Activated T-cell treated with anti-CD3 and anti-CD28 coated beads, Interleukin-2, amount 50 U/mL, for 72 hours (primary cell): ENCODE measurements at places on chromosomes 3 and 15. TPM values are rescaled to one million over a fixed set of nuclear protein-coding genes. Genes with fewer than 3 reads are reported as not detected.

SKOR1 gene
- total RNA-seq = 0.95 TPM

FBN1 gene
- total RNA-seq = 0.50 TPM

LEKR1 gene
- 1.0 TPM for total RNA-seq

HRG gene
- total RNA-seq = not detected

RTP4 gene
- 3.4 TPM for total RNA-seq

VEPH1 gene
- not detected for total RNA-seq

OR4F15 gene
- total RNA-seq = not detected

TEX55 gene
- not detected for total RNA-seq

LINGO1 gene
- 0.17 TPM for total RNA-seq

SIDT1 gene
- 21.3 TPM for total RNA-seq

SLCO3A1 gene
- total RNA-seq = 13.6 TPM

GRCh38 chr3:178001670-178002101 lies 534.5 kb upstream of the KCNMB2 start:
- H3K27ac ChIP-seq = peak overlapping the region; percentile 28
- no peaks in the 10 kb centered on the region for H3K27me3 ChIP-seq
- peak; percentile 51 for DNase-seq
- H3K4me1 ChIP-seq = peaks cover 54% of the 10 kb centered on the region
- H3K36me3 ChIP-seq = peaks cover 30% of the 10 kb centered on the region

DNA sequence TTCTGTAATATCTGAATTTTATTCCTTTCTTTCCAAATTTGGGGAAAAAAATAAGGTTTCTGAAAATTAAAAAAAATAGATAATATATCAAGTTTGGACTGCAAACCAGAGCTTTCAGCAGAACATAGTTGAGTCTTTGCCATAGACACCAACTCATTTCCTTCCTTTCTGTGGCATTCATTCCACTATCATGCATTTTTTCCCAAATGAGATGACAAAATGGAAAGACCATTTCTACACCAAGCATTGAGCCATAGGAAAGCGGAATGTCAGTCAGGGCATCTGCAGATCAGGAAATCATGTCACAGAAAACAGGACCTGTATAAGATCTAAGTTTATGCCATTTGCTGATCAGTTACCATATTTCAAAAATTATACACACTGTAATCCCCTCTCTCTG lies 333.3 kb upstream of the THBS1 start:
- H3K36me3 ChIP-seq = no peaks in the 10 kb centered on the region
- H3K4me1 ChIP-seq = peaks cover 25% of the 10 kb centered on the region
- no peak for DNase-seq
- no peak overlapping the region for H3K27ac ChIP-seq
- H3K27me3 ChIP-seq = peaks cover 5% of the 10 kb centered on the region
- no peak overlapping the region for H3K4me3 ChIP-seq

DNA sequence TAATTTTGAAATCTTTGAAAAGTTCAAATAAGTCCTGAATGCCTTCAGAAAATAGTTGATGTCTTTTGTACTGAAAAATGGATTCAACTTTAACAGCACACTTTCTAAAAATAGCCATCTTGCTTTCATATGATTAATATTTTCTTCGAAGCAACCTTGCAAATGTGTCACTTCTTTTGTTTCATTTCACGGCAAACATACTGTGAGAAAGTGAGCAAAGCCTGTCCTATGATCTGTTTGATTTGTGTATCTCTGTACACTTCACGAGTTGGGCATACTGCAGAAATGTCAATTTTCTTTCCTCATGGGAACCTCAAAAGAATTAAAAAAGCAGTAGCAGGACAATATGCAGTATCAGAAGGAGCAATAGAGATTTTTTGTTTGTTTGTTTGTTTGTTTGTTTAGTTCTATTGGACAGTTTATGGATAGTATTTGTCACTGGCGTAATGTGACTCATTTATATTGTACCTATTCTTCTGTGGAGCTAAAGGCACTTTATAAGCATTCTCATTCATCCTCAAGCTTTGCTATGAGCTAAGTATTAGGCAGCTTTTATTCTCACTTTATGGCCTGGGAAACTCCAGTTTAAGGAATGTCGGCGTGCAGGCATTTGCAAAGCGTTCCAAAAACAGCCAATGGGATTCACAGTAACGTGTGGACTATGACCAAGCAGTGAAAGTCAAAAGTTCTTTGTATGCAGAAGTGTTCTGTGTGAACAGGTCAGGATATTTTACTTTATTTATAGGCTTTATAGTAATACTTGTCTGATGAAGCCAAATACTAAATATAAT lies 572.0 kb downstream of the NAALADL2 start:
- no peak for DNase-seq
- H3K27me3 ChIP-seq = no peaks in the 10 kb centered on the region
- no peaks in the 10 kb centered on the region for H3K36me3 ChIP-seq
- H3K4me3 ChIP-seq = no peak overlapping the region
- H3K4me1 ChIP-seq = no peaks in the 10 kb centered on the region
- no peak overlapping the region for H3K27ac ChIP-seq

GRCh38 chr3:139537361-139537760 lies 2.2 kb downstream of the RBP1 start:
- peaks cover 58% of the 10 kb centered on the region for H3K27me3 ChIP-seq
- H3K27ac ChIP-seq = no peak overlapping the region

DNA sequence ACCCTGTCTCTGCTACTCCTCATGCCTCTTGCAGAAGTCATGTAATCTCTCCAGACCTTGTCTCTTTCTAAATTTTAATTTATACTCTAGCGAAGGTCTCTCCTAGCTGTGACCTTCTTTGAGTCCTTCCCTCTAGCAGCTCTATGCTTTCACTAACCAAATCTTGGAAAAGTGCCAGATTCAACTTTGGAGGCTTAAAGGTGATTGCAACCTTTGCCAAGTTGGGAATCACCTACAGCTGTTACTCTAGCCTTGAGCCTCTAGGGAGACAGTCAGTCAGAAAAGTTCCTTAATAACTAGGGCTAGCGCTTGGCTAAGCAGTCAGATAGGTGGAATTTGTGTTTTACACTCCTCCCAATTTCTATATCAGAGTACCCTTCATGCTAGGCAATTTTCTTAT lies 46.1 kb upstream of the ABI3BP start:
- no peaks in the 10 kb centered on the region for H3K4me1 ChIP-seq
- no peak overlapping the region for H3K4me3 ChIP-seq
- no peak overlapping the region for H3K27ac ChIP-seq

GRCh38 chr3:72044231-72044855 lies 259.4 kb upstream of the PROK2 start:
- H3K4me1 ChIP-seq = peaks cover 7% of the 10 kb centered on the region
- H3K36me3 ChIP-seq = no peaks in the 10 kb centered on the region
- H3K4me3 ChIP-seq = no peak overlapping the region
- H3K27me3 ChIP-seq = peaks cover 27% of the 10 kb centered on the region
- no peak overlapping the region for H3K27ac ChIP-seq
- DNase-seq = no peak

- H3K4me1 ChIP-seq = no peaks in the 10 kb centered on the region
- no peak for DNase-seq
- peaks cover 22% of the 10 kb centered on the region for H3K27me3 ChIP-seq
- H3K36me3 ChIP-seq = no peaks in the 10 kb centered on the region
- H3K4me3 ChIP-seq = no peak overlapping the region
- no peak overlapping the region for H3K27ac ChIP-seq
Measured at GRCh38 chr3:87370007-87370406, 93.6 kb upstream of the POU1F1 start.

- no peak overlapping the region for H3K27ac ChIP-seq
- H3K27me3 ChIP-seq = peaks cover 8% of the 10 kb centered on the region
- no peak for DNase-seq
- H3K4me1 ChIP-seq = no peaks in the 10 kb centered on the region
Measured at GRCh38 chr3:189188466-189188865, 16.7 kb downstream of the TPRG1 start.

GRCh38 chr15:85941186-85941855 lies 138.3 kb upstream of the AGBL1 start:
- H3K36me3 ChIP-seq = no peaks in the 10 kb centered on the region
- DNase-seq = no peak
- H3K27me3 ChIP-seq = peaks cover 2% of the 10 kb centered on the region

DNA sequence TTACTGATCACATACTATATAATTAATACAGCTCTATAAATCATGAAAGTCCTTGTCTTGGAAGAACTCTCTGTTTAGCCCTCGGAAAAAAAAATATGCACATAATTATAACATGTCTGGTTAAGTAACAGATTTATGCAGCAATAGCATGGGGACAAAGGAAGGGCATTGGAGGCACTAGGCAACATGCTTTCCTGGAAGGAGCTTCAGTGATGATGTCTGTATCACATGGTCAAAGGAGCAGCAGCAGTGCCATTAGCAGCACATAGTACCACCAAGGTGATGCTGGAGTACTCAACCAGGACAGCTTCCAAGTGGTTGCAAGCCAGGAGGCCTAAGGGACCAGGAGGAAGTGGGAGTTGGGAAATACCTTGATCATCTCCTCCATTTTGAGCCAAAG lies 36.3 kb upstream of the PHLDB2 start:
- no peak overlapping the region for H3K27ac ChIP-seq
- no peaks in the 10 kb centered on the region for H3K4me1 ChIP-seq
- H3K36me3 ChIP-seq = no peaks in the 10 kb centered on the region
- H3K27me3 ChIP-seq = no peaks in the 10 kb centered on the region
- no peak for DNase-seq
- H3K4me3 ChIP-seq = no peak overlapping the region

DNA sequence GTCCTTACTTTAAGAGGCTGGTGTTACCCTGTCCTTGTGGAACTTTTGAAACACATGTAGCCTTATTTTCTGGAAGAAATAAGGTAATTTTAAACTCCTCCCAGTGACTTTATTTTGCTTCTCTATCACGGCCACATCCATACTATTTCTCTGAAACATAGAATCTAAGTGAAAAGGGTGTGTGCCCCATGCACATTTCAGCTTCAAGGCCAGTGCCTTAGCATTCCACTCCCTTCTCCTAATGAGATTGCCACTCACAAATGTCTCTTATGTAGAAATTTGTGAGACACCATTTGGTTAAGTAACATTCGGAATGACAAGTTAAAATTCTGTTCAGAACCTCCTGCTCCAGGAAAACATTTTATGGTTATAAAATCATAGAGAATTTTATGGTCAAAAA lies 562.7 kb downstream of the TUSC7 start:
- no peaks in the 10 kb centered on the region for H3K36me3 ChIP-seq
- no peaks in the 10 kb centered on the region for H3K4me1 ChIP-seq
- no peak overlapping the region for H3K27ac ChIP-seq
- H3K27me3 ChIP-seq = no peaks in the 10 kb centered on the region

GRCh38 chr3:87047852-87048251 lies 56.9 kb upstream of the VGLL3 start:
- H3K4me1 ChIP-seq = no peaks in the 10 kb centered on the region
- no peak overlapping the region for H3K4me3 ChIP-seq

DNA sequence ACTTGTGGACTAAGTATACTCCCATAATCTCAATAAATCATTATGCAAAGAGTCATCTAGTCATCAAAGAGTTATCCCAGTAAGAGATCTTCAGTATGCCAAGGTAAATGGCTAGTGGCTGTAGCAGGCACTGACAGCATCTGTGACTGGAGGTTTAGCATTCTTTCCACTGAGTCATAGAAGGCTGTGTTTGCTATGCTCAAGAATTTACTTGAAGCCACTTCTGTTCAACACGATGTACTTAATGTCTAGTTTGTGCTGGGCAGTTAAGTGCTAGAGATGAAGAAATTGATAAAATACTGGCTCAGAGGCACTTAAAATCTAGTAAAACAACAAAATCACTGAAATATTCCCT lies 13.0 kb downstream of the ZBED2 start:
- peak overlapping the region; percentile 74 for H3K27ac ChIP-seq
- DNase-seq = no peak
- peaks cover 86% of the 10 kb centered on the region for H3K4me1 ChIP-seq
- H3K27me3 ChIP-seq = no peaks in the 10 kb centered on the region
- peak overlapping the region; percentile 55 for H3K4me3 ChIP-seq

DNA sequence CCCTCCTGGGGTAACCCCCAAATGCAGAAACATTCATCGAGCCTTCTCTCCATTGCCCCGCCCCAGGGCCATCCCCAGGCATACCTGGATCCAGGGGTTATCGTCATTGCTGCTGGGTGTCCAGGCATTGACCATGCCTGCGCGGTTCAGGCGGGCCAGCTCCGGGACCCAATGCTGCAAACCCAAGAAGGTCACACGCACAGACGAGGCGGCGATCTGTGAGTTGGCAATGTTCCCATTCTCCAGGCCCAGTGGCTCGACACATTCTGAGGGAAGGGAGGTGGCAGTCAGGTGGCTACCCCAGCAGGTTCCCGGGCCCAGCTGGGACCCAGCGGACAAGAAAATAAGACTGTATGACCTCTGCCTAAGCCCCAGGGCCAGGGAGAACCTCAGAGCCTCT lies 6.1 kb downstream of the MFGE8 start:
- H3K27me3 ChIP-seq = no peaks in the 10 kb centered on the region
- no peak overlapping the region for H3K4me3 ChIP-seq
- DNase-seq = no peak
- H3K4me1 ChIP-seq = peaks cover 44% of the 10 kb centered on the region
- H3K27ac ChIP-seq = no peak overlapping the region

GRCh38 chr3:71584394-71585011 lies 975 bp upstream of the FOXP1 start:
- peak overlapping the region; percentile 96 for H3K4me3 ChIP-seq
- peaks cover 64% of the 10 kb centered on the region for H3K4me1 ChIP-seq
- H3K36me3 ChIP-seq = peaks cover 7% of the 10 kb centered on the region
- no peaks in the 10 kb centered on the region for H3K27me3 ChIP-seq

GRCh38 chr3:16318176-16318575 lies 53.2 kb downstream of the OXNAD1 start:
- no peaks in the 10 kb centered on the region for H3K27me3 ChIP-seq
- H3K36me3 ChIP-seq = peaks cover 17% of the 10 kb centered on the region
- no peak overlapping the region for H3K4me3 ChIP-seq
- H3K4me1 ChIP-seq = peaks cover 72% of the 10 kb centered on the region
- H3K27ac ChIP-seq = peak overlapping the region; percentile 96

DNA sequence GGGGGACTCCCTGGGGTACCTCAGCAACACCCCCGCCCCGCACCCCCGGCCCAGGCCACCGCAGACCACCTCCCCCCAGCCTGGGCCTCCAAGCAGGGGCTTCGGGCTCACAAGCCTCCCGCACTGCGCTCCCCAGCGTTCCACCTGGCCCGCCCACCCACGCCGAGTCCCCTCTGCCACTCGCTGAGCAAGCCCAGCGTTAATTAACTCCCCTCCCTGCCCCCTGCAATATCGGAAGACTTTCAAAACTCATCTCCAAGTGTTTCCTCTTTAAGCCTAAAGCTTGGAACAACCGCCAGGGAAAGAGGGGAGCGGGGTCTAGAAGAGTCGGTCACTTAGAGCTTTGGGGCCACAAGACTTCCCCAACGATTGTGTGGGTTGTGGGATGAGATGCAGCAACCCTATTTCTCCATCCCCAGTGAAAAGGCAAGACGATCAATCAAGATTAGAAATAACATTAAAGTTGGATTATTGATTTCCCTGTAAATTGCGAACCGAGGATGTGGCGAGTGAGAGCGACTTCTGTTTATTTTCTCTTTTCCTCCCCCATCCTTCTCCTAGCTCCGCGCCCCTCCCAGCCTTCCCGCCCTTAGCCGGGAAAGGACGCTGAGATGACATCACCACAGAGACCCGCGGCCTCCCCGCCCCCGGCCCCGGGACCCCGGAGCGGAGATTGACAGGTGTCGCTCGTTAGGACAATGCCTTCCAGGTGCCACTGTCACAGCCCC lies 30.2 kb downstream of the NR2F2 start:
- H3K27ac ChIP-seq = no peak overlapping the region
- no peak overlapping the region for H3K4me3 ChIP-seq
- peaks cover 30% of the 10 kb centered on the region for H3K4me1 ChIP-seq
- peaks cover 4% of the 10 kb centered on the region for H3K36me3 ChIP-seq
- peaks cover 77% of the 10 kb centered on the region for H3K27me3 ChIP-seq
- no peak for DNase-seq
